ENCODE measurements at places on chromosomes 1 and 21.

DNA sequence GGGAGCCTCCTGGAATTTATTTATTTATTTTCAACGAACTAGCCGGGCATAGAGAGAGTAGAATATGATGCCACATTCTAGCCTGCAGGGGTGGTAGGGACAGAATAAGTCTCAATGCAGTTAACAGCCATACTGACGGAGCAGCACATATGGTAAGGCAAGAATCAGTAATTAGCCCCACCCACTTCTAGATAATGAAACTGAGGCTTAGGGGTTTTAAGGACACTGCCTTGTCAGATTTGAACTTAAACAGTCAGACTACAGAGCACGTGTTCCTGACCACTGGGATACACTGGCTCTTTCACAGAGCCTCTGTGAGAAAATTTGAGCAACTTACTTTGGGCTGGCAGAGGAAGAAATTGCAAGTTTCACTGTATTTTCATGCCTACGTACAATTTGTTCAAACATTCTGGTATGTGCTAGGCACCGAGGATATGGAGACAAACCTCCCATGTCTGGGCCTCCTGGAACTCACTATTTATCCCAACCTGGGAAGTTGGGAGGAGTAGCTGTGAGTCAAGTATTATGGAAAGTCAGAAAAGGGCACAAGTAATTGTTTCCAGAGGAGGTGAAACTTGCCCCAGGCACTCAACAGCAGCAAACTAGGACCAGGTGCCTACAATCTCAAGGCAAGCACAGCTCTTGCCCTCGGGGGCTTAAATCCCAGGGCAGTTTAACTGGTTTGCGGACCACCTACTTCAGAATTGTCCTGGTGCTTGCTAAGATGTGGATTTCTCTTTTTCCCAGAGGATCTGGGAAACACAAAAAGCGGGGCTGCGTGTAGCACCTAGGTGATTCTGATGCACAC is 1.6 kb upstream of the CLIC4 start:
- DNase-seq = no peak

DNA sequence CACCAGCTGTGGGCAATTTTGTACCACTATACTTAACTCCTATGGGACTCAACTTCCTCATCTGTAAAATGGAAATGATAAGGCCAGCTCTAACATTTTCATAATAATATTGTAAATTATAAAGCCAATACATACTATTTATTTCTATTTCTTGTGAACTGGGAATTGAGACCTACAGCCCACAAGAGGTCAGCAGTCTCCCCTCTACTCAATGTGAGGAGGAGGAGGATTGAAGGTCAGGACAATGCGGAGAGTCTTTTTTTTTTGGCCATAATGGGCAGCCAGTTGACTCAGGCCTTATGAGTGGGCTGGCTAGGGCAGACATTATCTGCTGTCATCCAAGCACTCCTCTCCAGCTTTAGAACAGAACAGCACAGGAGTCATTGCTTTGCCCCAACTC is 90.5 kb downstream of the NUF2 start:
- DNase-seq = no peak

DNA sequence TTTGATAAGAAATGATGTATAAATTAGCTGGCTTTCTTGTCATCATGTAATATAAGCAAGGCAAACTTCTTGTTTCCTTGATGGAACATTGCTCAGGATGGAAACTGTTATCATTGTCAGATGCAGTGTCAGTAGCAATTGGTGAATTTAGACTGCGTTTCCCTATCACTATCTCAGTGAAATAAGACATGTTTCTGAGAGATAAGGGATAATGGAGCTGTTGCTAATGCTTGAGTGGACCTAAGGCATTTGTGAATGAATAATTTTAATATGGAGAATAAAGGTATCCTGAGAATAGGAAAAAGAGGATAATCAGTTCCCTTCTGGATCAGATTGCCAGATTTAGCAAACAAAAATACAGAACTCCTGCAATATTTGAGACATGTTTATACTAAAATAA is 160.9 kb downstream of the HLX start:
- no peak for DNase-seq

GRCh38 chr1:111030590-111030989 is 66.9 kb upstream of the LRIF1 start:
- DNase-seq = peak; percentile 32

GRCh38 chr1:91557039-91557690 is 56.5 kb downstream of the CDC7 start:
- DNase-seq = no peak

All from DMS153 (cell line).